ENCODE measurements at places on chromosomes 7 and 10.

- DNase-seq, result no peak
Measured at GRCh38 chr7:149353739-149354504, 91.9 kb downstream of the ZNF783 start.

DNA sequence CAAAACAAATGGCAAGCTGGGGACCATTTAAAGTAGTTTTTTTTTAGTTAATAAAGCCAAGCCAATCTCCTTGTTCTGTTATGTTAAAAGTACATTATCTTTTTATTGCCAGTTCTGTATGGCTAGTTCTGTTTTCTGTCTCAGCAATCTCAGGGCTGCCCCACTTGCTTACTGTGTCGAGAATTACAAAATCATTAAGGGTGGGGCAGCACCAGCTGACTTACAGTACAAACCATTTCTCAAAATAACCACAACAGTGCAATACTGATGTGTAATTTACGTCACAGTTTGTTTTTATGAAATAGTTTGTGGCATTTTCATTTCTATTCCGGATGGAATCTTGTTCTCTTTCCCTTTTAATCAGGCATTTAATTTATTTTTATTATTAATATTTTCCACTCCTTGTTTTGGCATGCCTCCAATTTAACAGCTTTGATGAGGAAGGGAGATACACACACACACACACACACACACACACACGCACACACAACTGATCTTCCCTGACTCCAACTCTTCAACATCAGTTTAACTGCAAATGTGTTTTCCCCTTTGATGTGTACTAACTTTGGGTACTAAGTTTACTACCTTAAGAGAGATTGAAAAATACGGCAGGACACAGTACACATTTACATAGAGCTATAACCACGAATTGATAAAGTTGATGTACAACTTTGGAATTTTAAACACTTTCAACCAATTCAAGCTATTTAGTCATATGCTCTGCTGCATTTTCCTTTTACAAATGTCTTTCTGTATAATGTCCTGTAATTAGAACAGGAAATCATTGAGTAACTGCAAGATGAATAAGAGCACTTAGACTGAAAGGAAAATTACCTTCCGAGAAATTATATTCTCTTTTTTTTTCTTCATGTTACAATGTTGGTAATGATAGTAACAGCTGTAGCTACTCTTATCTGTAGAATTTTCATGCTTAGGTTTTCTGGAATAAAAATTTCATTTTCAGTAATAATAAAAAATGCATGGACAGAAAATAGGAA, 91.5 kb downstream of the ARID5B start:
- no peak for DNase-seq

DNA sequence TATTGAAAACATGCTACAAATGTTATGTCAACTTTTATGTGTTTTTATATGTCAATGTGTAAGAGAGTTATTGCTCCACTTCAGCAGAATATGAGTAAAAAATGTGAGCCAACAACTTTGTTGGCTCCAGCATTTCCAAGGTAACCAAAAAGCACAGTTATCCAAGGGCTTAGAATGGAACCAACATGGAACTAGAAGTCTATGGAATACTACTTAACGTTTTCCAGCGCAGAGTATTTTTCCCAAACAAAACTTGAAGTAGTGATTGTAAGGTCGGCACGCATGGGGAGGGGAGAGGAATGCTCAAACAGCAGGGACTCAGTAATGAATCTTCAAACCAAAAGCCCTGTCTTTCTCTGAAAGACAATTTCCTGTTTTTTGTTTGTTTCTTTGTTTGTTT, 45.0 kb upstream of the TSPAN13 start:
- DNase-seq, result no peak

DNA sequence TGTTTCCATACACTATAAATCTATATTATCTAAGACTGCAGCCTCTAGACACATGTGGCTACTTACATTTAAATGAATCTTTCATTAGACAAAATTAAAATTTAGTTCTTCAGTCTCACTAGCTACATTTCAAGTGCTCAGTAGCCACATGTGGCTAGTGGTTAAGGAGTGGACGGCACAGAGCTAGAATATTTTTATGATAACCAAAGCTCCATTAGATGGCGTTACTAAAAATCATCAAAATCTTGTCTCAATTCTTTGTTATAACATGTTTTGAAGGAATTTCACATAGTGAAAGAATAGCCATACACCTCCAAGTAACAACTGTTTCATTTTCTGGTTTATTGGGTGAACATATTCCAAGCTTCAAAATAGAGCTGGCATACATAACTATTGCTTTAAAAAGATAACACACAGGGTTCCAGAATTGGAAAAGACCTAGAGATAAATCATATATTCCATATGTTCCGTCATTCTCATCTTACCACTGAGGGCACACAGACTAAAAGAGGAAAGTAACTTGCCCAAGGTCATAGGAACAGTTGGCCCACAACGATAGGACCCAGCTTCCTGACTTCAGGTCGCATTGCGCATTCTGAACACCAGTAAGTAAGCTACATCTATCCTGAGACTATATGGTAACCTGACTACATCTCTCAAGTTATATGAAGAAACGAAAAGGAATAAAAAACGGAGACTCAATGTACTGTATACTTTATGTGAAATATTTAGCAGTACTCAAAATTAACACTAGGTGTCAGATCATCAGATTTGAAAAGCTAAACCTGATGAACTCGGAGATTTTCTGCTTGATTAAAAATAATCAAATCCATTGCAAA, 66.6 kb downstream of the CAV1 start:
- DNase-seq, result no peak

GRCh38 chr10:123760356-123761037, 94.3 kb downstream of the GPR26 start:
- no peak for DNase-seq

DNA sequence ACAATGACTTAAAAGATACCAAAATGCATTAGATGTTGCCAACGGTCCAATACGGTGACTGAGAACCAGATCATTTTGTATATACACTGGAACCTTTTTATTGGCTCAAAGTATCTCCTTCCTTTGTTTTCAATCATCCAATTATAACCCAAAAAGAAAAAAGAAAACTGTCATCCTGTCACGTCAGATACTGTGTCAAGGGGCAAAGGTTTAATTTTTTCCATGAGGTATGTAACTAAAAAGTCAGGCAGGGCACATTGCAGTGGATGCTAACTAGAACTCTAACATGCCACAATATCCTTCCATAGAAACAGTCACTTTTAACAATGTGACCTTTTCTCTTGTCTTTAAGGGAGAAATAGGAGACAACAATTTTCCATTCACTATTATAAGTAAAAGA, 267.6 kb upstream of the NEBL start:
- DNase-seq, result no peak

DNA sequence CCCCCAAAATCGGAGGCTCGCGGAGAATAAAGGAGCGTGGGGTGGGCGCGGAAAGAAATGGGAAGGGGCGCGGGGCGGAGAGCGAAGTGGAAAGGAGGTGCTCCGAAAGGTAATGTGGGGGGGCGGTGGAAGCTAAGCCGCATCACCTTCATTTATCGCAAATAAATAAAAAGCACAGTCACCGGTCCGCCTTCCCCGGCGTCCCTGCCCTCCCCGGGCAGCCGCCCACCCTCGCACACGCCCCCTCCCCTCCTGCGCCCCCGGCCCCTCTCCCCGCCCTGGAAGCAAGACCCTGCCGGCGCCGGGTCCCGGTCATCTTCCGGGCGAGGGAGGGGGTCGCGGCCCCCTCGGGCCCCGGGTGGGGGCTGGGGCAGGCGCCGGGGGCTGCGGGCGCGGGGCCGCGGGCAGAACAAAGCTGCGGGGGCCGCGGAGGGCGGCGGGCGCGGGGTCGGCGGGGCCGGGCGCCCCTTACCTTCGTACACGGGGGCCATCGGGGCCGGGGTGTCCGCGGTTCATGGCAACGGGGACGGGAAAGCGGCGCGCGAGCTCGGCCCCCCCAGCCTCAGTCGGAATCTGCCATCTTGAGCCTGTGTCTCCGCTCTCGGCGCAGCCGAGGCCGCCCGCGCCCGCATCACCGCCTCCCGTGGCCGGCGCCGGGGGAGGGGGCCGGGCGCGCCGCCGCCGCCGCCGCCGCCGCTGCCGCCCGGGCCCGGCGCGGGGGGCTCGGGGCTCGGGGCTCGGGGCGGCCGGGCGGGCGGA, 486 bp downstream of the HIPK2 start:
- DNase-seq, result no peak

DNA sequence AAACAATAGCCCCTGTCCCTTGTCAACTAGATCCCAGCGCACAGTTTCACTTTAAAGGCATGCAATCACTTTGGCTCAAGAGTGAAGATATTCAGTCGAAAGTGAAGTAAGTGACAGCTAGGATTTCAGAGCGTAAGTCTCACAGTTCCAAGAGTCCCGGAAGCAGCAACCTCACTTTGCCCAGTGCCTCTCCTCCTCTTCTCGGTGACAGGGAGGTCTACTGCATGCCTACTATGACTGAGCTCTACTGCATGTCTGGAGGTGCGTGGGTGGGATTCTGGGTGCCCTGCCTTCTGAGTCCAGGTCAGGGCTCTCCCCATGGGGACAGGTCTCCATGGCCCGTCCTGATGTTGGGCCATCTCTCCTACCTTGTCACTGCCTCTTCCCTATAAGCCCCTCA, 17.0 kb downstream of the PRKCQ start:
- DNase-seq, result no peak

Measured in substantia nigra (tissue), 51 donors.